ENCODE measurements at places on chromosomes 5 and 9.

- DNase-seq: no peak
These were observed 12.0 kb downstream of the PBX3 start for GRCh38 chr9:125758986-125759763.

DNA sequence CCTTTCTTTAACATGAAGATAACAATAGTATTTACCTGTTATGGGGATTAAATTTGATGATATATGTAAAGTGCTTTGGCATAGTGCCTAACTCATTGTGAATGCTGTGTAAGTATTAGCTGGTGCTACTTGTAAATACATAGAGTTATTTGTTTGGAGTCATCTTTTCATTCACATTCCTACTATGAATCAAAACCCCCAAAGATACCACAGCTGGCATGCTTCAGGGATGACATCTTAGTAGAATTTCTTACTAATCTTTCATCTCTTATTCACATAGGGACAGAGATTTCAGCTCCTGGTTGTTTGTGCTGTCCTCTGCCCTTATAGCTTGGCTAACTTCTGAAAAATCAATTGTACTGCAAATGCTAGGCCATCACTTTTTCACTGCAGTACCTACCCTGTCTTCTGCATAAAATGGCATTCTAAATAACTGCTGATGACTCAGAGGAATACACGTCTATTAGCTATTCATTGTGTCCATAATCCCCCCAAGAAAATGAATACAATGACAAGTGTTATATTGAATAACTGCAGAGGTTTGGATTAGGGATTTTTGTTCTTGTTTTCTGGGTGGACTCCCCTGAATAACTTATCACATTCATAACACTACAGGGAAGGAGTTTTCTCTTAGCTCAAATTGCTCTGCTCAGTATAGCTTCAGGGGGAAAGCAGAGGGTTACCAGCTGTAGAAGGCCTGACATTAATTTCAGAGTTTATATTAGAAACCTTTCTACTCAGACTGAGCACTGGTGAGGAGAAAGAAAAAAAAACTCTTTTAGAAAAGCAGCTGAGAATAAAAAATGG, 192.2 kb upstream of the C9orf72 start:
- DNase-seq: no peak

GRCh38 chr5:97418462-97418861, 235.4 kb upstream of the RIOK2 start:
- DNase-seq: no peak

GRCh38 chr5:39169081-39169480, 50.3 kb downstream of the FYB1 start:
- DNase-seq: no peak

DNA sequence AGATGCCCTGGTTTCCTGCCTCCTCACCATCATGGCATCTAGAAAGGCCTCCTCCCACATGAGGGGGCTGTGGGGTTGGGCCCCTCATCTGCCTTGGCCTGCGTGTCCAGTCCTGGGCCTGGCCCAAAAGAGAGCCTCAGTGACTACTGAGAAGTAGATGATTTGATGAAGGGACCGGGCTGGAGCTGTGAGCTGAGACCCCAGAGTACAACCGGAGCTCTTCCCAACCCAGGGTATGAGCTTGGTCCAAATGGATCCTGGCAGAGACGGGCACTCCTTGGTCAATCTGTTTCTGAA, 62.9 kb downstream of the FGF18 start:
- no peak for DNase-seq

DNA sequence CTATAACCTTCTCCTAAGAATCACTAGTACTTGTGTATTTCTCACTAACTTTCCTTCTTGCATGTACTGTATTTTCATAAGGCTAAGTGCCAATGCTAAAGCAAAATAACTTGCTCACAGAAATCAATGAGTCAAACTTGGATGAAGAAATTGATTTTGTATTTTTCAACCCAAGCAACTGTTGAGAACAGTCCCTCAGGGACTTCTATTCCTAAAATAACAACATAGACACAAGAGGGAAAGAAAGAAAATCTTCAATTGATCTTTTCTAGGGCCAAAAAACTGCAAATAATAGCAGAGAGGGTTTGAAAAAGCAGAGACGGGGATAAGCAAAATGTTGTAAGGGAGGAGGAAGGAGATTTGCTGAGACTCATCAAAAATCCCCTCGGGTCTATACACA, 69.8 kb downstream of the HABP4 start:
- DNase-seq: no peak

DNA sequence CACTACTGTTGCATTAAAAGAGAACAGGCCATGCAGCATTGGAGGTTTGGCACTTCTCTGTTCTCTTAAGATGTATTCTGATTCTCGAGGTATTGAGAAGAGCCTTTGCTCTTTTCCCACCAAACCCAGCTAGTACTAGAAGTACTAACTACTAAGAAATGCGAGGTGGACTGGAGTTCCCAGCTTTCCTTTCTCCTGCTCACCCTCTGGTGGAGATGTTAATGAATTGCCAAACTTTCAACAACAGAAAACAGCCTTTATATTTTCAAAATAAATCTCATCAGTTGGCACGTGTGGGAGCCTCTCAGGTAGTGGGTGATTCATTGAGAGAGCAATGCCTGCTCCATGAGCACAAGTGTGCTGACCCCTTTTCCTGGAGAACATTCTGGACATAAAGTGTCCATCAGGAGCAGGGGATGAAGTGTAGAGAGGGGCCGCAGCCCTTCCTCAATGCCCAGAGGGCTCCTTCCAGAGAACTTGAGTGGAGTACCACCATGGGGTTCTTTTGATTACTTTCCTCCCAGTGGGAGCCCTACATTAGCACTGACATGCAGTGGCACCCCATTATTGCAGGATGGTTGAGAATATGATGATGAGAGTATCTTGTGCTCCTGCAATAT, 45.7 kb downstream of the TMEM174 start:
- no peak for DNase-seq

GRCh38 chr9:76800901-76801300, 36.7 kb downstream of the PCA3 start:
- DNase-seq: no peak

DNA sequence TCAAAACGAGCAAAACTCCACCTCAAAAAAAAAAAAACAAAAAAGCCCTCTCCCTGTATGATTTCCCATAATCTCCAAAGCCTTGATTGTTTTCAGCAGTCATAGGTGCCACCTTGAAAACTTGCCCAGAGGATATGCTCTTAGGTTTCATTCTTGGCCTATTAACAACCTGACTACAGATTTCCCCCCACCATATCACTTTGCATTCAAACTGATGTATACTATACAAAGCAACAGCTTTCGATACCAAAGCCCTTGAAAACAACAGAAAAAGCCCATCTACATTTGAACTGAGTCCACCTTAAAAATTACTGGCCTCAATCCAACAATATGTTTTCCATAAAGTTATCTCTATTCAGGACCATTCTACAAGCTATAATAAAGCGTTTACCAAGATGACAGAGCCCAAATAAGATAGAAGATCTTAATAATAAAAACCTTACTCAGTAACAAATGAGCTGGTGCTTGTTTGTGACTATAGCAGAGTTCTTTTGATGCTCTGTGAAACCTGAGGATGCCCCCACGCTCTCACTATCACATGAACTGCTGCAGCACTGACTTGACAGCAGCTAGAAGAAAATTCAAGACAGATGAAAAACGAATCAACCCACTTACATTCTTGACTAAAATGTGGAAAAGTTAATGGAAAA, 44.4 kb downstream of the FNBP1 start:
- no peak for DNase-seq

DNA sequence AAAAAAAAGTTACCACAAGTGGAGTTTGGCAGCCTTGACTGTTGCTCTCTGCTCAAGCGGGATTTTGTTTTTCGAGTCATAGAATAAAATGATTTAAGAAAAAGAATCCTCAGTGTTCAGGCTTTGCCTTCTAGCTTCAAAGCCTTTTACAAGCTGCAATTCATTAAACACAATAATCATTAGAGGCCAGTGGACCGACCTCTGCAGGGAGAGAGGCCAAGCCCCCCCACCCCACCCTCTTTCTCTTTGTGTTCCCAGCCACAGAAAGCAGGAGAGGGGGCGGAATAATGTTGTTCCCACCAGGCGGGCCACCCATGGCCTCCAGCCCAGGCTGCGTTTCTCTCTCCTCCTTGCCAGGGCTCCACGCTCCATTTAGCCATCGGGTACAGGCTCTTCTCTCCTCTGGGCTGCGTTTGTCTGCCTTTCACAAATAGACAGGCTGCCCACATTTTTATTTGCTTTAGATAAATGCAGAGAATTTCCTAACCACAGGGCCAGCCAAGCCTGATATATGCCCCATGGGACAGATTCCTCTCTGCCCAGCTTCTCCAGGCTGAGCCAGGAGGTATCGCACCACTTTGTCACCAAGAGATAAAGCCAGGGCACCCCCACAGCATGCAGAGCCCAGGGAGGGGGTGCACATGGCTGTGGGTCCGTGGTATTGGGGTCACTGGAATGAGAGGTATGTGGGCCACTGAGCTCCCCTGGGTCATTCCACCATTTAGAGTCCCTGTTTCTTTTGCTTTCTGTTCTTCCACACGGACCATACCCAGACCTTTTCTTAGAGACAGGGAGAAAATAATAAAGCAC, 318.8 kb downstream of the PIK3R1 start:
- DNase-seq: no peak

- no peak for DNase-seq
These were observed 378.3 kb downstream of the KIAA0825 start for GRCh38 chr5:94240134-94240533.

DNA sequence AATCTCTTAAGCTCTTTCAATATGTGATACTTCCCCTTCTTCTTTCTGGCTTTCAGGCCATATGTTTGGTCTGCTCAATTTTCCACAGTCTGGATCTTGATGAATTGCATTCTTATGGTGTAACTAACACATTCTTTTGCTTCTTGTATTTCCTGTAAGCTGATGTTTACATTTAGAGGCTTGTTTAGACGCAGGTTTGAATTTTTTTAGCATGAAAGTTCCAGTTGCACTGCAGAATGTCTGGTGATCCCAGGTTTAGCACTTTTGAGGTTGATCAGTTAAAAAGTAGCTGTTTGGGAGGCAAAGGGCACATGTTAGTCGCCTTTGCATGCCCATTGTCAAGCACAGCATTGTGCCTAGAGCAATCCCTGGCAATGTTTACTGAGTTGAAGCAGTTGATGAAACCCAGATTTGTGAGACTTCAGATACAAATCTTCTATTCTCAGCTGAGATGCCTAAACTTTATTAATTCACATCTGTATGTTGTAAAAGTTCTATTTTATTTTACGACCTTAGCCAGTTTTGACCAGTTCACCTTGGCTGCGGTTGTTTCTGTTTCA, 59.6 kb upstream of the SPATA31C2 start:
- no peak for DNase-seq

DNA sequence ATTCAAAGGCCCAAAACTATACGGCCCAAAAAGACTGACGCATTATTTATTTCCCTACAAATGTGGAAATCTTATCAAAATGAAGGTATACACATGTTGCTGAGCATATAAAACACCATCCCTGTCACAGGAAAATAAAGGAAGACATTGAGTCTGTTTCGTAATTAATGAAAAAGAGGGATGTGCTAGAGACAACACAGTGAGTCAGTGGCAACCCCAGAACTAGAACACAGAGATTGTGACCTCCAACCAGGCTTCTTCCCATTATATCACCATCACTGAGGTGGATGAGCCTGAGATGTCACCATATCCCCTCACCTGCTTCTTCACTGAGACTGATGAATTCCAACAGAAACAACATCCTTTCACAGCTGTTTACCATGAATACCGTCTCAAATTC, 3.8 kb downstream of the NDUFA8 start:
- DNase-seq: no peak

DNA sequence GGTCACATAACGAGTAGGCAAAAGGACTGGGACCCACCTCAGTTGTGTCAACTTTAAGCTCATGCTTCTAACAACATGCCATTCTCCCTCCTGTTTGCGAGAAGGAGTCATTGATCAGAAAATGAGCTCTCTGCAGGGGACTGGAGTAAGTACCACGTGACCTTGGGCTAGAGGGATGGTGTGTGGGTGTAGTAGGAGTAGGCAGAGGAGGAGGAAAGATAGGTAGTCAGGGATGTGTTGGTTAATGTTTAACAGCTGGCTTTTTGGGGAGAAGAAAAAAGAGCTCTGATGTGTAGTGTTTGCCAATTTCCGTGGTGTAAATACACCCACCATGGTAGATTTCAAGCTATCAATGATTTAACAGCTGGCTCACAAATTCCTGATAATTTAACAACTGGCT, 160.3 kb upstream of the TBC1D2 start:
- no peak for DNase-seq

GRCh38 chr5:146993876-146994530, 115.4 kb upstream of the PPP2R2B start:
- DNase-seq: no peak

DNA sequence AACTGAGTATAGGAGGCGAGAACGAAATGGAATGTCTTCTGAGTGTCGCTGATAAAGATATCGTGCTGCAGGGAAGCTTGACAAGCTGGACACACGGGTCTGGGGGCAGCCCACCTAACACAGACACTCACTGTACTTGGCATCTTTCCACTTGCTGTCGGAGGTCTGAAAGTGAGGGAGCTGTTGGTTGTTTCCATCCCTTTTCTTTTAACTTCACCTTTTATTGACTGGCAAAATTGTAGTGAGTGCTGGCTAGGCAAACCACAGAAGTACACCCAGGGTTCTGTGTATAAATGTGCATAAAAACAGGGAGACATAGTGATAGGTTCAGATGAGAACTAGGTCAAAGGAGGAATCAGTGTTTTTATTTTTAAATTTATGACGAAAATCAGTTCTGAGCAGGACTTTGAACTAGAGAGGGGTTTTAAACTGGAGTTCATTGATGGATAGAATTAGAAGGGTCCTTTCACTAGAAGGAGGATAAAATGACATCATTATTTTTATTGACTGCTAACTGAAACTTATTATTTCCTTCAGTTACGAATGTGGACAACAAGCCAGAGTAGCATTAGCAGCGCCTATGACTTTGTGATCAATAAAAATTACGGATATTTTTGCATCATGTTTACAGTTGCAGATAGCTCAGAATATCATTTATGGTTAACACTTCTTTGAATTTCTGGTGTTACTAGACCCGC, 817 bp downstream of the GAPVD1 start:
- DNase-seq: no peak

DNA sequence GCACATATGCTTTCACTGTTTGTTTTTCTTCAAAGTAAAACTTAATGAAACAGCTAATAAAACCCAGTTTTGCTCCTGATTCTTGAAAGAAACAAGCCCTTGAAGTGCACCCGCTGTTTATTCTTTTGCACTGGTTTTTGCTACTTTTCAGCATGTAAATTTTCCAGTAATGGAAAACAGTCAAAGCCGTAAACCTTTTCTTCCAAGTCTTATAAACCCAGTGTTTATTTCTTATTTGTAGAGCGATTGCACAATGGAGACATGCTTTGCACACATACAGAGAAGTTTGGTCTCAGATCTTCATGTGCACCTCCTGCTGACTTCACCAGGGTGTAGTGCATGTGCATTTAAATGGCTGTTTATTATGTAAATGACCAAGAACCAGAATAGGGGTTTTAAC, 51.8 kb downstream of the ATG10 start:
- no peak for DNase-seq

GRCh38 chr9:110125763-110126351, 82.1 kb downstream of the C9orf152 start:
- no peak for DNase-seq

DNA sequence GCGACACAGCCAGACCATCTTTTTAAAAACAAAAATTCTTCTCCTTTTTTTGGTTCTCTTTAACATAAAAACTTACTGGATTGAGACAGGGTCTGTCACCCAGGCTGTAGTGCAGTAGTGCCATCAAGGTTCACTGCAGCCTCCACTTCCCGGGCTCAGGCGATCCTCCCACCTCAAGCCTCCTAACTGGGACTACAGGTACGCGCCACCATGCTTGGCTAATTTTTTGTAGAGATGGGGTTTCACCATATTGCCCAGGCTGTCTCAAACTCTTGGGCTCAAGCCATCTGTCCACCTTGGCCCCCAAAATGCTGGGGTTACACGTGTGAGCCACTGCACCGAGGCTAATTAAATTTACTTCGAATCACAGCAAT, 13.8 kb downstream of the HNRNPK start:
- no peak for DNase-seq
